HEK293T (cell line): ENCODE measurements at places on chromosomes 12 and 14.

- no peak for DNase-seq
These were observed 97.1 kb upstream of the PRICKLE1 start for GRCh38 chr12:42686514-42687172.

- no peak for DNase-seq
These were observed 806.8 kb downstream of the AACS start for GRCh38 chr12:125871811-125872594.

- DNase-seq = no peak
These were observed 35.8 kb upstream of the ASPG start for GRCh38 chr14:104049576-104050240.

- DNase-seq = no peak
These were observed 42.1 kb downstream of the INTS13 start for GRCh38 chr12:26895672-26896071.

GRCh38 chr14:79920180-79920692, 291.1 kb downstream of the DIO2 start:
- DNase-seq = no peak

GRCh38 chr14:100623961-100624360, 36.7 kb upstream of the BEGAIN start:
- no peak for DNase-seq

- DNase-seq = no peak
These were observed 67.6 kb downstream of the KIF21A start for GRCh38 chr12:39375206-39375808.

DNA sequence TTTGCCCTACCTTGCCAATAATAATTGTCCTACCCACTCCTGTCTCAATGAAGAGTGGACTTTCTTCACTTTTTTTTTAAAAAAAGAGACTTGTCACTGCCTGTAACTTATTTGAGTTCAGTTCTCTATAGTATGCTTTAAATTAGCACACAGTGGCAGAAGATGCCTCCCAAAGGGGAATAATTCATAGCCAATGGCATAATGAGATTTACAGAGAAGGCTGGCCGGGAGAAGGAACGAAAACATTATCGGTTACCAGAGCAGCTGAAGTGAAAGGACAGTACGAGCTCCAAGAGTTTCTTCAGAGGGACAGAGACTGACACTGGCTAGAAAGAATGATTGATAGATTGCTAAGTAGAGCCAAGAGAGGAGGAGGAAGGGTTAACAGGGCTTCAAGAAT, 356.3 kb downstream of the EMP1 start:
- DNase-seq = no peak

DNA sequence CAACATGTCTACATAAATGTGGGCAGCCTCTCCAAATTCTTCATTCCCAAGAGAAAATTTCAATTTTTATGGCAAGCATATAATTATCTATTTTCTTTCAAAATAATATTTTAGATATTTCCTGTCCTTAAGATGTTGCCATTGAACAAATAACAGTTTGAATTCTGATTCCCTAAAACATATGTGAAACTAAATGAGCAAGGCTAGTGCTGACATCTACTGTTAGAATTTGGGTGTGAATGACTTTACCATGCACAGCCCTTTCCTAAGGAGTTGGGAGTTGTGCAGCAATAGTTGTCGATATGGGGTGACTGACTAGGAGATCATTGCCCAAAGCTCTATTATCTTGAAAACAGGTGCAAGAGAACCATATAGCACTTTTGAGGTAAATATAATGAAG, 108.2 kb upstream of the SLC38A4 start:
- peak; percentile 18 for DNase-seq

DNA sequence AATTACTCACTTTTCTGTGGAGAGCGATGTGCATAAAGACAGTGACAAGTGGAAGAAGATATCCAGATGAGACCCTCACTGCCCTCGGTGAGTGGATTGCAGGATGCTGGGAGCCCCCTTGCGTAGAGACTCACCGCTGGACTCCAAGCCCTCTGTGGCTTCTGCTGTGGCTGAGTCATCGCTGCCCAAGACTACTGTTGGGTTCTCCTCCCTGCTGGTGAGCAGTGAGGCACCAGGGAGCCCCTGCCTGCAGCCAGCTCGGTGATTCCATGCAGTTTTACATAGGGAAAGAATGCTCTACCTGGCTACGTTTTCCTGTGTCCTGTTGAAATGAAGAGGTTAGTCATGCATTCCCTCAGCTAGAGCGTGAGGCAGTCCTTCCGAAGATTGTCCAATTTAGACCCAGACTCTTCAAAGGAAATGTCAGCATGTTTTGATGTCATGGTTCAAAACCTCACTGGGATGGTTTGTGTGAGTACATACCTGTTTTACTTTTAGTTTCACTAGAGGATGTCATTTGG, 28.2 kb downstream of the TRAF3 start:
- DNase-seq = no peak

GRCh38 chr14:20195911-20196310, 5.2 kb downstream of the OR11G2 start:
- no peak for DNase-seq

DNA sequence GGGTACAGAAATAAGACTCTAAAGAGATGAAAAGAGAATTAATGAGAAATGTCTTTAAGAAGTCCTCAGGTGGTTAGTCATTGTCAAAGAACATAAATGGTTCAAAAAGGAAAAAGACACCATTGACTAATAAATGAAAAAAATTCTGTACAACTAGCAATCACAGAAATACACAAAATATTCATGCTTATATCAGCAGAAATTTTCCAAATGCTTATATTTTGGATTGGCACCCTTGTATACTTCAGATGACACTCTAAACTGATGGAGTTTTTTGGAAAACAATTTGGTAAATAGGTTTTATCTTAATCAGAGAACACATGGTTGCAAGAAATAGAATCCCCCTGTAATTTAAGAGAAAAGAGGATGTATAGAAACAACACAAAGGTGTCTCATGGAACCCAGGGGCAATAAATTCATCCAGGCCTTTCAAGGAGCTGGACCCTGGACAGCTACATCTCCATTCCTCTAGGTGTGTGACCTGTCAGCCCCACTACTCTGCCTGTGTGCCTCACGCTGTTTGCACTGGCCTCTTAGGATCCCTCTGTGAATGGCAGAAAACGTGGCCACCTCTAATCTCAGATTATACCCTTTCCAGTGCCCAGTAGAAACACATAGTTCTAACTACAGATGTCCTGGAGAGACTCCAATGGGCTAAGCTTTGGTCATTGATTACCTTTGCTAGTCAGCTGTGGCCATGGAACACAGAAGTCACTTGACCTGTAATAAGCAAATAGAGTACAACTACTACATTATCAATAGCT, 110.2 kb downstream of the FGD4 start:
- DNase-seq = no peak

DNA sequence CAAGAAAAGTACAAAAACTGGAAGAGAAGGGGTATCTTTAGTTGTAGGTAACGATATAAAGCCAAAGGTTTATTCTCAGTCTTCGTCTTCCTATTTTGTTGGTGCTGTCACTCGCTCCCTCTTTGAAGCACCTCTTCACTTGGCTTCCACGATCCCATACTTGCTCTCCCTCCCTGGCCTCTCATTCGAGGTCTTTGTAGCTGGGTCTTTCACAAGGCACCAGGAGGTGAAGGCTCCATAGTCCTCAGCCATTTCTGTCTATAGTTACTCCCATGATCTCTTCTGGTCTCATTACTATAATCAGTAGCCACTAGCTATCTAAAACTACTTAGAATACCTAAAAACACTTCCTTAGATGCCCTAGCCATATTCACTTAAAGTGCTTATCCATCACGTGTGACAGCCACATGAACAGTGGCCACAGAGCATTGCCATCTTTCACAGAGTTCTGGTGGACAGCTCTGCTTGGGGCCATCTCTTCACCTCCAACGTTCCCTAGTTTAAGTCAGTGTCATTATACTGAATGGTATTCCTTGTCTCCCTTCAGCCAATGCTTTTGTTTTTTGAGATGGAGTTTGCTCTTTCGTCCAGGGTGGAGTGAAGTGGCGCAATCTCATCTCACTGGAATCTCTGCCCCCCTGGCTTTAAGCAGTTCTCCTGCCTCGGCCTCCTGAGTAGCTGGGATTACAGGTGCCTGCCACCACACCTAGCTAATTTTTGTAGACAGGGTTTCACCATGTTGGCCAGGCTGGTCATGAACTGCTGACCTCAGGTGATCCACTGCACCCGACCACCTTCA, 57.1 kb downstream of the ATP2A2 start:
- DNase-seq = no peak

DNA sequence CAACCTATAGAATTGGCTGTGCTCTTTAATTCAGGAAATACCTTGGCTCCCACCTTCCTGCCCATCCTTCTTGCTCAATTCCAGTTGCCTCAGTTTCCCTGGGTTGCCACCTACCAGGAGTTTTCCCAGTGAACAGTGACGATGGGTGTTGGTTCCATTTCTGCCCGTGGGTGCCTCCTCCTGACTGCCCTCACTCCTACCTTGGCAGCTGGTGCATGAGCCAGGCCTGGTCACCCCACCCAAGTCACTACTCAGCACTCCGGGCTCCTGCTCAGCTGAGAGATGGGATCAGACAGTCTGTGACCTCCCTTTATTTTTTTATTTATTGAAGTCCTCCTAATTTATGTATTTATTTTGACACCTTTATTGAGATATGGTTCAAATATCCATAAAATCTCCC, 31.0 kb upstream of the PTGR2 start:
- no peak for DNase-seq

DNA sequence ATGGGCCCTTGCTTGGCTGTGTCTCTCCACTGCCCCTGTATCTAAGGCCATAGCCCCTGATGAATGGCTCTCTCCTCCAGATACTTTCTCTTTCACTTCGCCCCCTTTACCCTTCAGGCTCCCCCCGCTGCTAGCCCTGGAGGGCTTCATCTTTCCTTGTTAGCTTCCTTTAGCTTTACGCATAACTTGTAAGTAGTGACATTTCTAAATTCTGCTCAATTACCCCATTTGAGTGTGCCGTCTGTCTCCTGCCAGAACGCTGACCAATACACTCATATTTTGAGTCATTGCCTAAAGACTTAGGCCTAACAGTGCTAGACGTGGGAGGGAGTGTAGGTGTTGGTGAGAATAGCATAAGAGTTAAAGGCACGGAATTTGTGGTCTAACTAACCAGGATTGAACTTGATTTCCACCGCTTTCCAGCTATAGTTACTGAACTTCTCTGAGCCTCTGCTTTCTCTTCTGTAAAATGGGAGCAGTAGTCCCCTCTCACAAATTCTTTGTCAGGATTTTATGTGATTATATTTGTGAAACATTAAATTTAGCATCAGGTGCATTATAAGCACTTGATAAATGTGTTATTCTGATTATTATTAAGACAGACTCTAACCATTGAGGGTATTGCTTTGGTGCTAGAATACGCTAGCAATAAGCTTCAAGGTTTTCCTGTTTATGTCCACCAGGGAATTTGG, 129.3 kb downstream of the ZFP36L1 start:
- no peak for DNase-seq

- no peak for DNase-seq
These were observed 7.0 kb upstream of the PUS1 start for GRCh38 chr12:131921866-131922769.

DNA sequence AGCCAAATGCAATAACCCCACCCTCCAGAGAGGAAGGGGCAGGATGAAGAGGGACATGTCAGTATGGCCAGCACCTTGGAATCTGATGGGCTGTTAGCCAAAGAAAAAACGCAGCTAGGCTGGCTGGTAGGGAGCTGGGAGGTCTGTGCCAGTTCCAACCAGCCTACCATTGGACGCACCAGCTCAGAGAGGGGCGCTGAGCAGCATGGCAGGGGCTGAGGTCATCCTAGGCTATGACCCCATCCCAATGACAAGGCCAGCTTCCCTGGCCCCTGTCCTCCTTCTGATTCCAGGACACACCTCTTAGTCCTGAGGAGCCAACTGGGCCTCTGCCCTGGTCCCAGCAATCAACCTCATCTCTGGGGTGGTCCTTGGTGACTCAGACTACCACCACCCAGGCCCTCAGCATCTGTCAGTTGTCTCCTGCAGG, 12.2 kb downstream of the ACTN1 start:
- DNase-seq = no peak

- DNase-seq = no peak
These were observed 48.8 kb upstream of the KRR1 start for GRCh38 chr12:75560167-75560566.

- no peak for DNase-seq
These were observed 106.5 kb upstream of the PRKD1 start for GRCh38 chr14:30034152-30034551.

GRCh38 chr12:6088921-6089747, 35.3 kb downstream of the VWF start:
- DNase-seq = no peak

- peak; percentile 74 for DNase-seq
These were observed 84.0 kb downstream of the SYNE3 start for GRCh38 chr14:95432144-95433093.

GRCh38 chr14:98242903-98243302, 1029.1 kb downstream of the BCL11B start:
- DNase-seq = no peak

- DNase-seq = no peak
These were observed 9.0 kb downstream of the DYNC1H1 start for GRCh38 chr14:101973356-101973755.

DNA sequence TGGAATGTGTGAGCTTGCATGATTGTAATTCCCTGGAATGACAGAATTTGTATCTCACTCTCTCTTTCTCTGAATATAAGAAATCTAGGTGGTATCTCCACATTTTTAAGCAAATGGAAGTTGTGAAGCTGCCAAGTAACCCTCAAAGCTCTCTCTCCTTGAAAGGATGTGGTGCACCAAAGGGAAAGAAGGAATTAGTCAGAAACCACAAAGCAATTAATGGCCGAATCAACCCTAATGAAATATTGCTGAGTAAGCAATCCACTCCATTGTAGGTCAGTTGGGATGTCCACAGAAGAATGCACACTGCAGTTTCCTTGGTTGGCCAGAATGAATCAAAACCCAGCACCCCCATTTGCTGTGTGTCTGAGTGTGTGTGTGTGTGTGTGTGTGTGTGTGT, 153.5 kb downstream of the KCNA5 start:
- DNase-seq = no peak

GRCh38 chr12:49552014-49552413, 13.2 kb downstream of the KCNH3 start:
- DNase-seq = no peak

GRCh38 chr12:121970581-121971300, 50.9 kb upstream of the BCL7A start:
- DNase-seq = no peak

DNA sequence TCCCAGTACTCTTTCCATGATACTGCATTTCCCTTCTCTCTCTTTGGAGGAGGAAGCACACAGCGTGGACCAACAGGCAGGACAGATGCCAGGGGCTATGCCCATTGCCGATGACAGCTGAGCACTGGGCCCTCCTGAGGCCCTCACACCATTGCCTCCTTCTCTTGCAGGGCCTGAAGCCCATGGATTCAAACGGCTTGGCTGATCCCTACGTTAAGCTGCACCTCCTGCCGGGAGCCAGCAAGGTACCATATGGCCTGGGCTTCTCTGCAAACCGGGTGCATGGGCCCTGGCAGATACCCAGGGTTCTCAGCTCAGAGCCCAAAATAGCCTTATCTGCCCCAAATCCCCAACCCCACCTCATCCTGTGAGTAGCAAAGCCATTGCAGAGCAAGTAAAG, 25.2 kb upstream of the OAS1 start:
- DNase-seq = no peak

GRCh38 chr12:57162553-57163125, 15.2 kb upstream of the LRP1-AS start:
- DNase-seq = no peak
